ENCODE measurements at places on chromosomes 13 and 19.

DNA sequence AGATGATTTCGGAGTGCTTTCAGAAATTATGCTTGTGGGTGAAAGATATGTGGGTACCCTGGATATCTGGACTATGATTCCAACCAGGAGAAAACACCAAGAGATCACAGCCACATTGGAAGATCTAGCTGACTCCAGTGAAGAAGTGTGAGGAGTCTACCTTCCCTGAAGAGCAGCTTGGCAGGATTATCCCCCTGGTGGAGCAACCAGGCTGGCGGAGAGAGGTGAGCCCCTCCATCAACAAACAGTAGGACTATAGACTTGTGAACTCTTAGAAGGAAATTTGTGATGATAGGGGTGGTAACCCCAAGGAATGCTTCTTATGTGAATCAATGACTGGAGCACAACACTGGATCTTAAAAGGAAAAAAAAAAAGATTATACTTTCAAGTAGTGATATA, 47.8 kb upstream of the DIAPH3 start:
- DNase-seq: no peak

DNA sequence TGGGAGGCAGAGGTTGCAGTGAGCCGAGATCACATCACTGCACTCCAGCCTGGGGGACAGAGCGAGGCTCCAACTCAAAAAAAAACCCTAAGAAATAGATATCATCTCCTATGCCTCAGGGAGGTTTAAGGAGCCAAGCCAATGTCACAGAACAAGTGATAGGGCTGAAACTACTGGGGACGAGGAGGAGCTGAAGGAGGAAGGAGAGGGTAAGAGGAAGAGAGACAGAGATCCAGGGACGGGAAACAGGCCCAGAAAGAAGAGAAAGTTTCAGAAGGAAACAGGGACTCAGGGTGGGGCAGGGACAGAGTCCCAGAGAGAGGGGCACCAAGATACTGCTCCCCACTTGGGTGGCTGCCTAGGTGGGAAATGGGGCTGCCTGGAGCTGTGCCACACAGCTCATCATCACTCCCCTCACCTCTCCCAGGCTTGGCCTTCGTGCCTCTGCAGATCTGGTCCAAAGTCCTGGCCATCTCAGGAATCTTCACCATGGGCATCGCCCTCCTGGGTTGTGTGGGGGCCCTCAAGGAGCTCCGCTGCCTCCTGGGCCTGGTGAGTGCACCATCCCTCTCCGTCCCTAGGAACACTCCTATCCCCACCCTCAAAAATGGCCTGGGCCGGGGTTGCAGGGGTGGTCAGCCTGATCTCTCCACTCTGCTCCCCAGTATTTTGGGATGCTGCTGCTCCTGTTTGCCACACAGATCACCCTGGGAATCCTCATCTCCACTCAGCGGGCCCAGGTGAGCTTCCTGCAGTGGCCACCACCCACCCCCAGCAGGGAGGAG, 1.5 kb downstream of the CD37 start:
- no peak for DNase-seq

GRCh38 chr13:73162912-73163911, 104.4 kb downstream of the KLF5 start:
- DNase-seq: no peak

GRCh38 chr19:1884291-1884718, 991 bp downstream of the ABHD17A start:
- DNase-seq: no peak

- DNase-seq: no peak
Measured at GRCh38 chr19:27906081-27906480, 1306.9 kb downstream of the UQCRFS1 start.

DNA sequence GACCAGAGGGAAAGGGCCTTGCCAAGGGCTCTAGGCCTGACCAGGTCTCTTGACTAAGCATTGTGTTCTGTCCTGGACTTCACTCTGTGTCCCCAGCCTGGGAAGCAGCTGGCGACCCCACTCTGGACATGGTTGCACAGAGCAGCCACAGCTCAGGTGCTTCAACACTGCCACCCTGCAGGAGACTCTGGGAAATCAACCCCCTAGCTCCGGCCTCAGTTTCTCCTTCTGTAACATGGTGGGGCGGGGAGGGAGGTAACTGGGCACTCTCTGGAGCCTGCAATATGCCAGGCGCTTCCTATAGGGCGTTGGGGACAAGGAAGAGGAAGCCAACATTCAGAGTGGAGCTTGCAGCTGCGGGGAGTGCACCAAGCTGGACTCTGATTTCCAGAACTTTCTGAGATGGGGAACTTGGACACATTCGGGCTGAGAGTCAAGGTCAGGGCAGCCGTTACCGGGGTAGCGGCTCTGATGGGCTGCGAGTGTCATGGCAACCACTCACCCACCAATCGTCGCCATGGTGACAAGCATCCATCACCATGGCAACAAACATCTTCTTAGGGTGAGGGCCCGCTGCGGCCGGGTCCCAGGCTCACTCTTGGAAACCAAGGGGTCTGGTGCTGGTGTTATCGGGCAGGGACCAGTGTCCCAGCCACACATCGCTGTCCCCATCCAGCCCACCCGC, 12.8 kb downstream of the F2RL3 start:
- DNase-seq: no peak

- no peak for DNase-seq
Measured at GRCh38 chr19:55340784-55341147, 1.1 kb downstream of the KMT5C start.

DNA sequence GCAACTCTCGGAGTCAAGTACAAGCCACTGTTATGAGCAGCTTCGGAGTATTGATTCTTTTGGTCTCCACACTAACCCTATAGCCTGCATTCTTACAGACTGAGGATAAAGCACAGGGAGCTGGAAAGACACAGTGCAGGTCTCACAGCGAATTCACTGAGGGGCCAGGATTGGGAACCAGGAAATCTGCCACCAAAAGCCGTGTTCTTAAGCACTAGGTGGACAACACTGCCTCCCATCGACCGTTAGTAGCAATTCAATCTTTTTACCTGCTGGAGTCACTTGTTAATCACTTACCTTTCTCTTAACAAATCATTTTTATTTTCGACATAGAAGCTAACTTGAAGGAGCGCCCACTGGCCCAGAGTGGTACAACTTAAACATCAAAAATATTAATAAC, 6.3 kb downstream of the PMIS2 start:
- DNase-seq: no peak

DNA sequence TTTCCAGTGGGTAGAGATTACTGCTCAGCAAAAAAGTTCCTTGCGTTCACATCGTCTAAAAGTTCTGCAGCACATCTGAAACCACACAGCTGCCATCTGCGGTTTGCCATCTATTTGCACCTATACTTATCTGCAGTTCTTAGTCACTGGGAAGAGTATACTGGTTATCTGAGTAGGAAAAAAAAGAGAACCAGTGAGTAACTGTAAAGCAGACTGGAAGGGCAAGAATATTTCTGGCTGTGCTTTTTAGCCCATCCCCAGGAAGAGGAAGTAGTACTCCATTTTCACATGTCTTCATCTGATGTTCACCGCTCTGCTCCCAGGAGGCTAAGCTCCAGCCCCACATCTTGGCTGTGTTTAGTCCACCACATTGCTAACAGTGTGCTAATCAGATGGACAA, 35.6 kb downstream of the EFNB2 start:
- DNase-seq: no peak

DNA sequence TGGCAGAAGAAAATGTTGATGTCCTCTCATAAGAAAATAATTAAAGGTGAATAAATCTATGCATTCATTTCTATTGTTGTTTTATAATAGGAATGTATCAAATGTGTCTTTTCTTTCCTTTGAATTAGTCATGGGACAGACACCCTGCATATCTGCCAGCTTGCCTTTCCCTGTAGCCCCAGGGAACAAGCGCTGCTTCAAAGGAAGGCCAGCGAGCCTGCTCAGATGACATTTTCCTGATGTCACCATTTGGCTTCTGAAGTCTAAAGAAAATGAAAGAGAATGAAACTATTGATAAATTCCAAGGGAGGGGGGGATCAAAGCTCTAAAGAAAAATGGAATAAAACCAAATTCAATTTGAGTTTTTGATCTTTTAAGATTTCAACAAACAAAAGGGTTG, 574.8 kb downstream of the IRS2 start:
- no peak for DNase-seq

DNA sequence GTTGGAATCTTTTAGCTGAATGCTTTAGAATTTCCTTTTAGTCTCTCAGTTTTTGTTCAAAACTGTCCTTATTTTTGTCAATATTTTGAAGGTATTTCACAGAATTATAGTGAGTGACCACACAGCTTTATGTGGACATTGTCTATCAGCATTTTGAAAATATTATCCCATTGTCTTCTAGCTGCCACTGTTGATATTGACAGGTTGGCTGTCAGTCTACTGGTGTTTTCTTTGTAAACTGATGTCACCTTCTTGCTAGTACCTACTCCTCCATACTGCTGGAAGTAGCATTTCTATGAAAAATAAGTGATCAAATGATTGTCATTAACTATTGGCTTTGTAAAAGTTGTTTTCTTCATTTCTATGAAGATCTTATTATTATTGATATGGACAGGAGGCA, 256.8 kb downstream of the KLF12 start:
- DNase-seq: no peak

- no peak for DNase-seq
Measured at GRCh38 chr13:43085545-43085944, 62.2 kb downstream of the DNAJC15 start.

GRCh38 chr19:44345959-44346358, 10.5 kb downstream of the ZNF112 start:
- DNase-seq: no peak

Data from HS-27A (cell line).